ENCODE measurements at places on chromosomes 2 and 18. TPM values are rescaled to one million over a fixed set of nuclear protein-coding genes. Genes with fewer than 3 reads are reported as not detected.

The PDE11A gene
- 0.07 TPM for polyA plus RNA-seq

The MAT2A gene
- polyA plus RNA-seq = 172 TPM

GRCh38 chr2:233240897-233241296 lies 10.6 kb upstream of the ATG16L1 start:
- DNase-seq = no peak

DNA sequence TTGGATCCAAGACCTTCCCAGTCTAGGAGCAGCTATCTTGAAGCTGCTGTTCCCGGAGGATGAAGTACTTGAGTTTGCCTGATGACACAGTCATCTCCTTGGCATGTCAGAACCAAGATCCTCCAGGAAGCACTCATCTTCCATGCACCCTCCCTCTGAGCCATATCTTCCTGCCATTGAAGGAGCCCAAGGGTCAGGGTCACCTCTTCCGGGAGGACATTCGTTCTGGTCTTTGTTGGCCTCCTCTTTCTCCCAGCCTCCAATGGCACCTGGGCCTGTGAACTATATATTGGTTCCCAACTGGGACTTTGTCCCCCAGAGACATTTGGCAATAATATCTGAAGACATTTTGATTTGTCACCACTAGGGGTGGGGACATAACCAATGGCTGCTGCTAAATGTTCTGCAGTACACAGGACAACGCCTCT lies 4.2 kb upstream of the MYO7B start:
- DNase-seq = no peak

GRCh38 chr2:21746499-21746898 lies 622.7 kb downstream of the TDRD15 start:
- no peak for DNase-seq

- no peak for DNase-seq
Measured at GRCh38 chr18:36485772-36486171, 188.3 kb downstream of the FHOD3 start.

The COL6A3 gene
- not detected for polyA plus RNA-seq

GRCh38 chr2:30382995-30383394 lies 64.1 kb upstream of the LCLAT1 start:
- no peak for DNase-seq

The LDAH gene
- polyA plus RNA-seq = 12.3 TPM

- DNase-seq = no peak
Measured at GRCh38 chr2:119071476-119071875, 87.1 kb downstream of the C1QL2 start.

DNA sequence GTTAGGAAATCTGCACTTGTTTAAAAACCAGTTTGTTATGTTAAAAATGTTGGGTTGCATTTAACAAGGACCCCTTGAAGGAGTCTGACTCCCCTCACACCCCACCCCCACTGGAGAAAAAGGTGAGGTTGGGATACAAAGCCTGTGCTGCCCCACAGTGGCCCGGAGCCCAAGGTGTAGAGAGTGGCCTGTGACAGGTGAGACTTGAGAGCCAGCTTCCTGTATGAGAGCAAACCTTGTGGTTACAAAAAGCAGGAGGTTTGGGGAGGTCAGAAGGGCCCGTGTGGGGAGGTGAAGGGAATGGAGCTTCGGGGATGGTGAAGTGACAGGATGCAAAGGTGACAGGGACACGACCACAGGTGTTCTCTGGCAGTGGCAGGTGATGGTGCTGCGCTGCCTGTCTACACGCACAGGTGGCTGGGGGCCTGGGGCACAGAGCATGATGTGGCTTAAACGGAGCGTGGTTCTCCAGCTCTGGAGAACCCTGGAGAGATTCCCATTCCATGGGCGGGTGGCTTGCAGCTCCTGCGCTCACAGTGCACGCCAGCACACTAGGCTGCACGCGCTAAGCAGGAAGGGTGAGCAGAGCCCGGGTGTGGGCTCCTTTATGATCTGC lies 29.0 kb downstream of the IMPA2 start:
- no peak for DNase-seq

- DNase-seq = peak; percentile 96
Measured at GRCh38 chr2:71742953-71743601, 289.7 kb downstream of the DYSF start.

DNA sequence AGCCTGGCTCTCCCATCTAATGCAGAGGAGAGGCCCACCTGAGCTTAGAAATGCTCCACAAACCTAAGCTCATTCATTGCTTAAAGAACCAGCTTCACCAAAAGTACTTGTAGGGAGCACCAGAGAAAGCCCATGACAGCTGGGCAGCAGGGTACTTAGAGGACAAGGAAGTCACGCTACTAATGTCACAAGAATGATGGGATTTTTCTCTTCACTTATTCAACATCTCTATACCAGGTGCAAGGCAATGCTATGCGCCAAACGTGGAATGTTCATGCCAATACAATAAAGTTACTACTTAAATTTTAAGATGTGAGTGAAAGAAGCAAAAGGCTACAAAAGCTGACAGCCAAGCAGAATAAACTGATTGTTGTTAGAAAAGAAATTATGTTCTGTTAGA lies 36.0 kb downstream of the LONRF2 start:
- no peak for DNase-seq

- no peak for DNase-seq
Measured at GRCh38 chr2:53874401-53874950, 14.7 kb upstream of the GPR75 start.

- DNase-seq = no peak
Measured at GRCh38 chr2:222313816-222314215, 15.0 kb upstream of the PAX3 start.

DNA sequence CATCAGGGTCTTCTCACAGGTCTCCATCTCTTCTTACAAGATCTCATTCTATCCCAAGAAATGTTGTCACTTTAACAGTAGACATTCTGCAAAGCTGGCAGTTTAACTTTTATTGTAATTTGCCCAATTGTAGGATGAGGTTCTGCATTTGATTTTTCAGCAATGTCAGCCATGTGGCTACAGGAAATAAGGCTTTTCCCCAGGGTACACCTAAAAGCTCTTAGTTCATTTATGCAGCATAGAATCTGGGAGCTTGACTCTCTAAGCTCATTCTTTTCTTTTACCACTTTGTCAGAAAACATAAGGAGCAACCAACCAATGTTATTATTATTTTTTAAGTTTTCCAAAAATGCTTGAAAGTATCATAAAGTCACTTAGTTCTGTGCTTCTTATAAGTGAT lies 123.4 kb downstream of the CALCRL start:
- no peak for DNase-seq

- no peak for DNase-seq
Measured at GRCh38 chr18:35371412-35372195, 5.5 kb downstream of the ZNF396 start.

GRCh38 chr2:127614731-127615130 lies 31.2 kb upstream of the GPR17 start:
- DNase-seq = no peak

DNA sequence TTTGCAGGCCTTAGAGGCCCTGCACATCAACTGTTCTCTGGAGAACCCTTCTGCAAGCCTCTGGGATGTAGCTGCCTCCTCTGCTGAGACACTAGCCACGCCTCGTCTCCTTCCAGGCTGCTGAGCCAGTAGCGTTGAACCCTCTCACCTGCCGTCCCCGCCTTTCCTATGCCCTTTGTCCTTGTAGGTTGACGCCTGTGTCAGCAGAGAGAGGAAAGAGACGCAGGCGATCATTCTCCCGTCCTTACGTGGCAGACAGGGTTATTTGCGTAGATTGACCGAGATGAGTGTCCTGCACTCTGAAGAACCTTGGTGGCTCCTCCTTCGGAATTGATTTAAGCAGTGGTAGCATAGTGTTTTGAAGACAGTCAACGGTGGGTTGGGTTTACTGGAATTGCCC lies 27.8 kb downstream of the ID2 start:
- DNase-seq = no peak

- no peak for DNase-seq
Measured at GRCh38 chr2:200360364-200360763, 53.9 kb downstream of the SPATS2L start.
